Activated T-cell treated with anti-CD3 and anti-CD28 coated beads for 1 hour (primary cell): ENCODE measurements at places on chromosomes 1 and 21.

GRCh38 chr1:226700861-226701260, 38.2 kb downstream of the ITPKB start:
- no peak for DNase-seq

DNA sequence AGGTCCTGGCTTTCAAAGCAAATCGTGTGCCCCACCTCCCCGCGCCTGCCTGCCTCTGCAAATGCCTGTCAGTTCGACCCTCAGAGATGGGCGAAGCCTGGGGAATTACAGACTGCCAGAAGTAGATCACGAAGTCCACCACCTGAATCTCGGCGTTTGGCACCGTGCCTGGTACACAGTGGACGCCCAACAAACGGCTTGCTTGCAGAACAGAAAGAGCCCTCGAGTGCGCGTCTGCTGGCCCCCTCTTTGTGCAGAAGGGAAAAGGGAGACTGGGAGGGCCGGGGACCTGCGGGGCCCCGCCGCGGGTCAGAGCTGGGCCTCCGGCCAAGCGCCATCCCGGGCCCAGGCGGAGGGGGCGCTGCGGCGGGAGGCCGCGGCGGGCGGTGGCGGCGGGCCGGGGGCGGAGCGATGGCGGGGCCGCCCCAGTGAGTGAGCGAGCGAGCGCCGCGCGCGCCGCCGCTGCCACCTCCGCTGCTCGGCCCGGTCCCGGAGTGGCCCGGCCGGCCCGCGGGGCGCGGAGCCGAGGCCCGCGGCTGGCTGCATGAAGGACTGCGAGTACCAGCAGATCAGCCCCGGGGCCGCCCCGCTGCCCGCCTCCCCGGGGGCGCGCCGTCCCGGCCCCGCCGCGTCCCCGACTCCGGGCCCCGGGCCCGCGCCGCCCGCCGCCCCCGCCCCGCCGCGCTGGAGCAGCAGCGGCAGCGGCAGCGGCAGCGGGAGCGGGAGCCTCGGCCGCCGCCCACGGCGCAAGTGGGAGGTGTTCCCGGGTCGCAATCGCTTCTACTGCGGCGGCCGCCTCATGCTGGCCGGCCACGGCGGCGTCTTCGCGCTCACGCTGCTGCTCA, at the start of gene ZDHHC18:
ZDHHC18 (plus strand) TSS at position 428 of the 845 bp plus-strand sequence; CDS start at position 545, 117 bp downstream.
- DNase-seq = peak; percentile 60

DNA sequence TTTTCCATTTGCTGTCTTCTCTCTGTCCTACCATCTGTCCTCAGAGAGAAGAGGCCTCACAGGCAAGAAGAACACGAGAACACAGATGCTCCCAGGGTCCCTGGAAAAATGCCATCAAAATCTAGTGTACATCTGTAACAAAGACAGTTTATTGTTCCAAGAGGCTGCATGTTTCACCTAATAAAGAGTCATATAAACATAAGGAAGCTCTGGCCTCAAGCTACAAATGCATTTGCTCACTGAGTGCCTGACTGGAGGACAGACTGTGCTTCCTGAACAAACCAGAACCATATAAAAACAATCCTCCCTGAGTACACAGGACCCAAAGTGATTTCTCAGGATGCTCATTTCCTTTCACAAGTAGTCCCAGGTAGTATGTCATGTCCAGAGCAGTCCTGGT, 76.3 kb upstream of the SLC44A3 start:
- DNase-seq = no peak

DNA sequence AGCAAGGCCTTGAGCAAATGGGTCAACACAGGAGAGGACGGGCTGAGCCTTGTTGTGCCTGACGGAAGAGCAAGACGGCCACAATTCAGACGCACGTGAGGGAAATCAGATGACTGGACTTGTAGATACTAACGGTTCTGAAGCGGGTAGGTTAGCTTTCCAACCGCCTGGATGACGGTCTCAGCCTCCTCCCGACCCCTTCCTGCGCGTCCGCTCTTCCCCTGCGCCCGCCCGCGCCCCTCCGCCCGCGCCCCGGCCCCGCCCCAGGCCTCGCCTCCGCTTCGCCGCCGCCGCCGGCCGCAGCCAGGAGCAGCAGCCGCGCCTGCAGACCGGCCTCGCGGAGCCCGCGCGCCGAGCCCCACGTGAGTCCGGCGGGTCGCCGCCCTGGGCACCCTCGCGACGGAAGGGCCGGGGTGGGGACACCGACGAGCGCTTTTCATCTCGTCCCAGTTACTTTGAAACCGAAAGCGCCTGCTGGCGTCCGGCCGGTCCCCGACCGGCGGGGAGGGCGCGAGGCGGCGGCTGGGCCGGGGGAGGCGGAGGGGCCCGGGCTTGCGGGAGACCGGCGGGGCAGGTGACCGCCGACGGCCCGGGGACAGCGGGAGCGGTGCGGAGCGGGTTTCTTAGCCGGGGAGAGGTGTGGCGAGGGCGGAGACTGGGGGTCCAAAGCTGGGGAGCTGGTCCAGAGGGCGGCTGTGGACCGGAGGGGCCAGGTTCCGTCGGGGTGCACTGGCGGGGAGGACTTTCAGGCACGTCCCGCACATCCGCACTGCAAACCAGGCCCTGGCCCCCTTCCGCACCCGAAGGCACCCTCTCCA, at the start of gene TRAF5:
TRAF5 (plus strand) TSS at position 306 of the 818 bp plus-strand sequence. CDS start 26,407 bp downstream, outside the sequence.
- no peak for DNase-seq

GRCh38 chr1:160652924-160653619, 6.2 kb upstream of the SLAMF1 start:
- DNase-seq = no peak

- no peak for DNase-seq
These were observed 54.1 kb upstream of the ABCG1 start for GRCh38 chr21:42164818-42165217.

GRCh38 chr1:178503849-178504248, 7.1 kb upstream of the CLEC20A start:
- DNase-seq = no peak

DNA sequence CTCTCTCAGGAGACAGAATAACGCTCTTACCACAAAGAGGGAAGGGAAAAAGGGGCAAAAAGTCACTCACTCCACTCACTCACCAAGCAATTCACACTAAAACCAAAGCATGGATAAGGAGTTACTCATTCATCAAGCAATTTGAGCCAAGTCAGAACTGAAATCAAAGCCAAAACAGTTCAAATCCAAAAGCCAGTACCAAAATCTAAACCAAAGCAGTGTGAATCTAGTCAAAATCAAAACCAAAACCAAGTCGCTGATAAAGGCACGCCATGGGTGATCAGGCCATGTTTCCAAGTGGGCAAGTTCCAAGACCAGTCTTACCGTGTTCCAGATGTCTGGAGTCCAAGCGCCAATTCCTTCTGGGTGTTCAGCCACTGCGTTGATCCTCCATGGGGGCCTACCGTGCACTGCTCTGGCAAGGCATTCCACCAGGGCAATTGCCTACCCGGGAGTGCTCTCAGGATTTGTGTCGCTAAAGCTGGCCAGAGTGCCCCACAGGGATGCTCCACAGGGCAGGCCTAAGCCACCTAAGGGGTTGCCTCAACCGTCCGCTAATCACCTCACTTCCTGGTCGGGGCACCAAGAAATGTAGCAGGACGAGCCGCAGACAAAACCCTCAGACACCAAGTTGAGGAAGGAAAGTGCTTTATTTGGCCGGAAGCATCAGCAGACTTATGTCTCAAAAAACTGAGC, 142.3 kb downstream of the TRIM33 start:
- no peak for DNase-seq

DNA sequence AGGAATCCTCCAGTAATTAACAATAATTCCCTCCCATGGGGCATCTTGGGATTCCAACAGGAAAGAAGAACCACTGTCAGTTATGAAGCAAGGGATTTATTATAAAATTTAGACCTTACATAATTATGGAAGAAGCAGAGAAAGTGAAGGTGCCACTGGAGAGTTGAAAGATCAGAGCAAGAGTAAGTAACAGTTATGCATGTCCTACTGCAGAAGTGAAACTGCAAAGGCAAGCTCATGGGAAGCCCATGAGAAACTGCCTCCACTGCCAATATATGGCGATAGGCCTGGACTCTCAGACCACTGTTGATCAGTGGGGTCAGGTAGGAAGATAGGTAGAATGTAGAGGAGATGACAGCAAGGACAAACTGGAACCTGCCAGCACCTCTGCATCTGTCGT, 123.6 kb upstream of the ZNF648 start:
- no peak for DNase-seq

- no peak for DNase-seq
These were observed 69.7 kb upstream of the ADAM30 start for GRCh38 chr1:119966020-119966419.

- no peak for DNase-seq
These were observed 94.8 kb upstream of the DISP3 start for GRCh38 chr1:11384170-11384554.

- no peak for DNase-seq
These were observed 73.4 kb downstream of the ST6GALNAC3 start for GRCh38 chr1:76147917-76148316.

GRCh38 chr1:110059133-110059863, 11.2 kb downstream of the ALX3 start:
- DNase-seq = no peak

DNA sequence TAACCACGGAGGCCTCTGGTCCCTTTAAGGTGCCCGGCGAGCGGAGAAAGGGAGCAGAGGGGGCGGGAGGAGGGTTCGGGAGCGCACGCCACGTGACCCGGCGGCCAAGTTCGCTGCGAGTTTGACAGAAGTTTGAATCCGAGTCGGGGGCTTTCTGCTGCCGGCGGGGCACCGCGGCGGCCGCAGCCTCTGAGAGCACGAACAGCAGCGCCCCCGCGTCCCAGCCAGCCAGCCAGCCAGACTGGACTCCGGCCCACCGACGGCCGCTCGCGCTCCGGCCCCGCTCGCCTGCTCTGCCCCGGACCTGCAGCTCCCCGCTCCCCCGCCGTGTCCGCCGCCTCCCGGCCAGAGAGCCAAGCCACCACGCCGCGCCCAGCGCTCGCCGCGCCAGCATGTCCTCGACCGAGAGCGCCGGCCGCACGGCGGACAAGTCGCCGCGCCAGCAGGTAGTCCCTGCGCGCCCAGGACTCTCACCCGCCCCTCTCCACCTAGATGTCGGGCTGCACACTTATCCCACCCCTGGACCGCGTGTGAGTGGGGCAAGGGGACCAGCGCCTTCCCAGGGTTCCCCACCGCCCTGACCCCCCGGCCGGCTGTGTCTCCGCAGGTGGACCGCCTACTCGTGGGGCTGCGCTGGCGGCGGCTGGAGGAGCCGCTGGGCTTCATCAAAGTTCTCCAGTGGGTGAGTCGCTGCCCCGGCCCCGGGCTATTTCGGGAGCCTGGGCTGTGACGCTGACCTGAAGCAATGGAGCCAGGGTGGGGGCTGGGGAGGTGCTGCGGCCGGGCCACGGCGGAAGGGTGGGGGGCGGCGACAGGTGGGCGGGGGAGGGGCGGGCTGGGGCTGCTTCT, at the start of gene SYPL2:
SYPL2 (plus strand) TSS at position 95 of the 849 bp plus-strand sequence; CDS start at position 393, 298 bp downstream.
- DNase-seq = no peak

DNA sequence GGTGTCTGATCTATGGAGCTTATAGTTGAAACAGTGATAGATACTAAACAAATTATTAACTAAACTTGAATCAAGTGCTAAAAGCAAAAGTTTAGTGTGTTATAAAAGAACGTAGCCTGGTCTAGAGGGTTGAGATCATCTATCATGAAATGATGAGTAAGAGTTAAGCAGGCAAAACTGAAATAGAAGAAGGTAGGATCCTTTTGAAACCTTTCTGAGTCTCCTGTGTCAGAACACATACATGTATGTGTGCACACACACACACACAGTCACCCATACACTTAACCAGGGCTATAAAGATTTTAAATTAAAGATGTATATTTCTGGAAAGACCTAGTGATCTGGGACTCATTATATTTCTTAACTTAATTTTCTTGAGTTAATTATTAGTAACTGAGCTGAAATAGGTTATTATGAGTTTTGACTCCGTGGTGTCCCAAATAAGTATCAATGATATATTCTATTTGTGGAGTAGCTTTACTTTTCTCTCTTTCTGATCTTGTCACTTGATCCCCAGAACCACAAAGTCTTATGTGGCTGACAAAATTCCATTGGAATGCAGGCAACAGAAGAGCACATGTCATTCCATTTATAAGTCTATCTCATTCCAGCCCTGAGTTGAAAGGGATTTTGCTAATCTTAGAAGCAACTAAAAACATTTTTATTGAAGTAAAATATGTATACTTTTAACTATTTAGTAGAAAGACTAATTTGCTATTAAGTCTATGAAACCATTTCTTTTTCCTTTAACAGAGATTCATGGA, 70.7 kb downstream of the PRRX1 start:
- DNase-seq = no peak

DNA sequence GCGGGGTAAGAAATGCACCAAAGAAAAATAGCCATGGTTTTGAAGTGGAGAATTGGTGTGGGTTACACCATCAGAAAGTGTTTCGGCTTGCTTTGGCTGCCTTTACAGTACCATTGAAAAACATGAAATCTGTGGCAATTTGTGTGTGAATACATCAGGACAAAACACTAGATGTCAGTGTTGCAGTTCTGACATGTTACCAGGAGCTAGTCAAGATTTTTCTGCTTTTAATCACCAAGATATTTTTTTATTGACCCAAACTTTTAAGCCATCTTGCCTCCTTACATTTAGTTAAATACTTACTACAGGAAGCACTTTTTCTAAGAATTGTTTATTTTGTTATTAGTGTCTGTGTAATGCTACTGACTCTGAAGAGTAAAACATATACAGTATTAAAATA, 14.3 kb downstream of the RRP15 start:
- DNase-seq = no peak

DNA sequence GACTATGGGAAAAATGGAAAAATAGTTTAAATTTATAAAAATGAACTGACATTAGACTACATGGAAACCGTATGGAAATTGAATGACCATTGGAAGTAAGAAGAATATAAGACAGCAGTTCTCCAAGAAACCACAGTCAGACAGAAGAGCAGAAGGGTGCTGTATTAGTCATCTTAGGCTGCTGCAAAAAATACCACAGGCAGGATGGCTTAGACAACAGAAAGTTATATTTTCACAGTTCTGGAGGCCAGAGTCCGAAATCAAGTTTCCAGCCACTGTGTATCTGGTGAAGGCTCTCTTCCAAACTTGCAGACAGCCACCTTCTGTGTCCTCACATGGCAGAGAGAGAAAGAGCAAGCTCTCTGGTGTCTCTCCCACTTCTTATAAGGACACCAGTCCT, 175.2 kb downstream of the DSCAM start:
- no peak for DNase-seq

- no peak for DNase-seq
These were observed 61.8 kb downstream of the DUSP10 start for GRCh38 chr1:221680085-221680484.

DNA sequence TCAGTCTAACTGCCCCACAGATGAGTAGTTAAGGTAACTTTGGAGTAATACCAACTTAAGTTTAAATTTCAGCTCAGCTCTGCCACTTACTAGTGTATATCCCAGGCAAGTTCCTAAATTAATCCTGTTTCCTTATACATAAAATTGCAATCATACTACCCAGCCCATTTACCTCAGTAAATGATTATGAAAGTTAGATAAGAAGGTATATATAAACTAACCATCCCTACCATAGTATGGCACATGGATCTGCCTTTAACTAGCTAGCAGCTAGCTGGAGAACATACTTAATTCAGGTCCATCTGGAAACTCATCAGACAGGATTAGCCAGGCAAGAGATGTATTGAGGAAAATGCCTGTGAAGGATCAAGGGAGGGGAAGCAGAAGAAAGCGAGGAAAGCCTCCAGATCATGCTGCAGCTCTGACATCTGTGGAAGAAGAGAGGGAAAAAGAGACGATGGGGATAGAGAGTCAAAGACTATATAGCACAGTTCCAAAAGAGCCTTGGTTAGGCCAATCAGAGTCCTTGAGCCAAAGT, 8.0 kb upstream of the JAK1 start:
- DNase-seq = no peak

- no peak for DNase-seq
These were observed 82.3 kb upstream of the TIAM1 start for GRCh38 chr21:31426235-31426797.
